ENCODE measurements at places on chromosomes 6 and 20.

DNA sequence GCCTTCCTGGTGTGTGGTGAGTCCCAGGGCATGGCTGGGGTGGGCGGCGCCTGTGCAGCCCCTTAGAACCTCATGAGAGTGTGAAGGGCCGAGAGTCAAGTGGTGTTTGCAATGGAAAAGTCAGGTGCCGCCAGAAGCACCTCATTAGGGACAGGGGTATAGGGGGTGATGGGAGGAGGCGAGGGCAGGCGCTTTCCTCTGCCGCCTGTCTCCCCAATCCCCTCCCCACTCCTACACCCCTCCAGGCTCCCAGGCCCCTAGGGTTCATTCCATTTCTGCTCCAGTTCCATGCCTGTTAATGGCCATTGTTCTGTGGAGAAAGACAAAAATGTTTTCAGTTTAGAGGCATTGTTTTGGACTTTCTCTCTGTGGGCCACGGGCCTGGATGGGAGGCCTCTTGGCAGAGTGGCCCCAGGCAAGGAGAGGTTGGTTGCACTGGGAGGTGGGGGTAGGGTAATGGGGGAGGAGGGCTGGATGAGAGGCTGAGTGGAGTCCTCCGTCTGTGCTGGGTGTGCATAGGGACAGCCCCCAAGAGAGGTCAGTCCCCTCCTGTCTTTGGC lies 21.4 kb upstream of the SCUBE3 start:
- no peak for DNase-seq

- no peak for DNase-seq
Measured at GRCh38 chr6:89637960-89638319, 607 bp downstream of the LYRM2 start.

GRCh38 chr6:158643836-158644230 lies 710 bp downstream of the DYNLT1 start:
- no peak for DNase-seq

DNA sequence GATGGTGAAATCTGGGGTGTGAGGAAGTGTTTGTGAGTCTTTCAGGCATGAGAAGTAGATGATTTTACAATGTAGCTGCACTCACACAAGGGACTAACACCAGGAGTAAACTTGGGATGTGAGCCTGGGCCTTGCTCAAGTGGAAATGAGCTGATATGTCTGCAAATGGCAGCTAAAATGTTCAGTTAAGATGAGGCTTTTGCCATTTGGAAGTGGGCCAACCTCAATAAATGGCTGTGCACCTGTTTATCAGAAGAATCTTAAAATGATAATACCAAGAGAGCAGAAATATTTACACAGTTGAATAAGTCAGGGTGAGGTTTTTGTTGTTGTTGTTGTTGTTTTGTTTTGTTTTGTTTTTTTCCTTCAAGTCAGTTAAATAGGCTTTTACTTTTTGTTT lies 25.7 kb upstream of the KLHL31 start:
- no peak for DNase-seq

DNA sequence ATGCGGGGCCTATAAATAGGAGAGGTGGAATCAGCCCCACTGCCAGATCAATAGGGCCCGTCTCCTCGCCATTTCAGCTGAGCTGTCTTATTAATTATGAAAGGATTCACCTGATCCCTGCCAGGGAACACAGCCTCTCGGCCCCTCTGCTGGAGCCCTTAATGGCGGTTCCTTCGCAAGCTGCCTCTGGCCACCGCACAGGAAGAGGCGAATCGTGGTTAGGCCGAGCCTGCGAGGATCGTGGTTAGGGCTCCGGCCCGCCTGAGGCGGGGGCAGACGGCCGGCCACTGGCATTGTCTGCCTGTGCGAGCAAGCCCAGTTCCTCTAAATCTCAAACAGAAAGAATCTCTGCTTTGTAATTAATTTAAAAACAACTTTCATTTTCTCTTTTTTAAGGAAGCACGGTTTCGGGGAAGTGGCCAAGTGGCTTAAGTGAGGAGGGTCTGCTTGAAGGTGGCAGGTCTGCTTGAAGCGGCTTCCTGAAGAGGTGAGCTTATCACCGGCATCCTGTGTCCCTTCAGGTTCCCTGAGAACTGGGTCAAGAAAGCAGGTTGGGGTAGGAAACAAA lies 9.2 kb downstream of the NRN1 start:
- DNase-seq, result no peak

DNA sequence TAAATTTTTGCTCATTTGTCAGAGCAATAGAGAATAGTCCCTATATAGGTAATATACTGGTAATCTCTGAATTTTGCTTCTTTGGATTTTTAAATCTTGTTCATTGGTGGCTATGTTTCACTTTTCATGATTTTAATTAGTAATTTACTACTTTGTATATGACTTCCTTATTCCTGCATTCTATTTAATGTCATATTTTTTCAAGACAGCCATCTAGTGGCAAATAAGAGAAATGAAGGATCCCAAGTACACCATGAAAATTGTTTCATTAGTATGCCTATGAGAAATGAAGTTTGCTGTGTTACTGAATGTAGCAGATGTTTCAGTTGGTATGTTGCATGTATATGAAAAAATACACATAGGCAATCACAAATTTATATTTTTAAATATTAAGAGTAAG lies 82.4 kb downstream of the ZNF292 start:
- no peak for DNase-seq

DNA sequence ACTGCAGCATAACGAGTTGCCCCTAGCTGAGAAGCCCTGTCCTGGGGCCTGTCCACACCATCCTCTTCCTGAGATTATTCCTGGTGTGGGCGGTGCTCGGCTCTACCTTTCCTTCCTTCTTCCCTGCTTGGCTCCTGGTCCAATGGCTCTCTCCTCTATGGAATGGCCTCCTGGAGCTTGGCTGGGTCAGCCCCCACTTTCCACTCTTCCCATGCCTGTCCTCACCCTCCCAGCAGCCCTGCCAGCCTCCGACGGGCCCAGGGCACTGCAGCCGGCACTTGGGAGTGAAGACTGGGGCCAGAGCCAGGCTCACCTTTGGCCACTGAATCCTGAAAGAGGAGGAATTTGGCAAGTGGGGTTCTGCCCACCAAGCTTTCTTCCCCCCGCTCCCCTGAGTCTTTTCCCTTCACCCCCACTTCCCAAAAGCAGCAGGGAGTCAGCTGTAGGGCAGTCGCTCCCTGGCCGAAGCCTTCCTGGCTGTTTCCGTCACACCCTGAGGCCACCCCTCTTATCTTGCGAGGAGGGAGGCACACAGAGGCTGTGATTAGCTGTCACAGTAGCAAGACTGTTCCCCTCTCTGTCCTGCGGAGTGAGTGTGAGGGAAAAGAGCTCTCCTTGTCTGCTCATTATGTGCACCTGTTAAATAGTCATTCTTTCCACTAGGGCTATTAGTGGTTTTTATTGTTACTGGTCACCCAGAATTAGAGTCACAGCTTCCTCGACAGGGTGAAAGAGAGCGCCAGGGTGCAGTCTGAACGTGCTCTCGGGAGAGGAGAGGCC lies 6.3 kb upstream of the CDSN start:
- no peak for DNase-seq

- DNase-seq, result no peak
Measured at GRCh38 chr6:28841290-28841689, 82.5 kb downstream of the TRIM27 start.

GRCh38 chr6:404685-405423 lies 13.3 kb downstream of the IRF4 start:
- no peak for DNase-seq

DNA sequence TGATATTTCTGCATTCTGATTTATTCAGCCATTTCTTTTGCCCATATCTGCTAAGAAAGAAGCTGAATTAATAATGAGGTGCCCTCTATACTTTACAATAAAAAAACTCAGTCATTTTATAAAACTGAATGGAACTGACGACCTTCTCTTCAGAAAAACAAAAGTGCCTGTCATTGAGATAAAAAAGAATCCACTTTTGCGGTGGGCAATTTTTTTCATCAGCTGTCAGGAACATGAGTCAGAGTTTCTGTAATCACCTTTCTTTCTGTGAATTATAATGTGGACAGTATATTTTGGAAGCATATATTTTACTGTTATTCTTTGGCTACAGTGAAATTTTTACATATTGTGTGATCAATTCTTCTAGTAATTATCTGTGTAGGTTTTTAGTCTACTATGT lies 33.4 kb downstream of the IL20RA start:
- no peak for DNase-seq

DNA sequence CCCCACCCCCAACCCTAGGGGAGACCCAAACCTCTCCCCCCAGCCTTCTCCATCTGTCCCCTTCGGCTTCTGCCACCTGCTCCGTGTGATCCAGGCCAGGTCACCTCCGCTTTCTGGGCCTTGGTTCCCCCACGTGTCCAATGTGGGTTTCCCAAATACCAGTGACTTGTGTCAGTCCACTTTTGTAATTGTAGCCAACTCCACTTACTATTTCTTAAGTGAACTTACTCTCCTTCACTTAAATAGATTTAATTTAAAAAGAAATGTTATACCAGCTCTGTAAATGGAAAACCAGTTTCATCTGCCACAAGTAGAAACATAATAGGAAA lies 10.0 kb upstream of the FAM110A start:
- no peak for DNase-seq

DNA sequence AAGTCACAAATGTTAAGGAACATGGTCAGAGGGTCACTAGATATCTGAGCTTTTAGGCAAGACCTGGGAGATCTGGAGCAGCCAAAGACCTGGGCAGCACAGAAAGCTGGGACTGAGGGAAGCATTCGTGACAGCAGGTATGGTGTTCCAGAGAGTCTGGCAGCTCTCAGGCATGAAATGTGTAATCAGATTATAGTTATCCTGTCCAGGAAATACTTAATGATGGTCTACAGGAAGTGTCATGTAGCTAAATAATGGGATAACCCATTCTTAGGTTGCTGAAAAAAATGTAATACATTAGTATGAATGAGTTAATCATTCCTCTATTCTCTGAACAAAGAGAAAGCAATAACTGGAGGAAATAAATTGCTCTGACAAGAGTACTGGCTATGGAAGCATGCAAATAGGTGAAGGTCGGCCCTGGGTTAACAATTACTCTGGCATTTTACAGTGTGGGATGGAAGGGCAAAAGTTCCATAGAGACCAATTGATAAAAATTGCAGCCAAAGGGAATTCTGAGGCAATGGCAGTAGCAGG lies 740.5 kb downstream of the CBLN4 start:
- DNase-seq, result no peak

DNA sequence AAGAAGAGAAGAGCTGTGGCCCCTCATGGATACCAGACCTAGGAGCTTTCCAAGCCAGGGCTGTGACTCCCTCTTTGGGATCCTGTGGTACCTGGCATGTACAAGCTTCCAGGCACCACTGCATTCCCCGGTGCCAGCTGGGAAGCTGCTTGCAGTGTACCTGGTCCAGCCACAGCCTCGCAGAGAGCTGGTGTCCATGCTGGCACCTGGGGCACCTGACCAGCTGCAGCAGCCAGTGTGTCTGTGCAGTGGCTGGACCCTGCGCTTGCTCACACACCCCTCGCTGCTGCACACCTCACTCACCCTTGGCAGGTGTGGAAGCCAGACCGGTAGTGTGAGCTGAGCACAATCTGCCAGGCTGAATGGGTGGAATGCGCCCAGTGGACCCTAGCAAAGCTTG lies 190.9 kb upstream of the MAN1A1 start:
- DNase-seq, result no peak

DNA sequence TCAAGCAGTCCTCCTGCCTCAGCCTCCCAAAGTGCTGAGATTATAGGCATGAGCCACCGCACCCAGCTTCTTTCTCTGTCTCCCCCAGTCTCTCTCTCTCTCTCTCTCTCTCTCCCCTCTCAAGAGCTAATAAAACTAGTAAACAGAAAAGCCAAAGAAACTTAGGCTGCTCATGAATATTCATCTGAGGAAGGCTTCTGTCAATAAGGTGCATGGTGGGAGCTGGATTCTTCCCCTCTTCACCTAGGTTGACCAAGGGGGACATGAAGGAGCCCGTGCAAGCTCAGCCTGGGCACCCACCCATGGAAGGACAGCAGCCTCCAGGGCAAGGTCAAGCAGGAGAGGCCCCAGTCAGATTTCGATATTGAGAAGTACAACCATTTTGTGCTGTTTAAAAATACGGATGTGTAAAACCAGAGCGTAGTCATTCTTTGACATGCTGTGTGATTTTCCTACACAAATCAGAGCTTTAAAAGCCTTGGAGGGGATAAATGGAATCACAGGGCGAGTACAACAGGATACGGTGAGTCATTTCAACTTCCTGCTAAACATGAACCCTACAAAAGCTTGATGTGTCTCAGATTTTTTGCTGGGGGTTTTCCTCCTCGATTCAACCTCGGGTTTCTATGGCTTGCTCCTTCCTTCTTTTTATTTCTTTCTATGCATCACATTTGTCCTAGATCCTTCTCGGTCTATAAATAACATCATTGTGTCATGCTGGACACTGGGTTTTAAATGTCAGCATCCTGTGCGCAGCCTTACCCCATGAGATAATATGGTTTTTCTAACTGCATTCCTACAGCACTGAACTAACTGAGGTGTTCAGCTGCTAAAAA lies 368.9 kb upstream of the JARID2 start:
- peak; percentile 37 for DNase-seq

DNA sequence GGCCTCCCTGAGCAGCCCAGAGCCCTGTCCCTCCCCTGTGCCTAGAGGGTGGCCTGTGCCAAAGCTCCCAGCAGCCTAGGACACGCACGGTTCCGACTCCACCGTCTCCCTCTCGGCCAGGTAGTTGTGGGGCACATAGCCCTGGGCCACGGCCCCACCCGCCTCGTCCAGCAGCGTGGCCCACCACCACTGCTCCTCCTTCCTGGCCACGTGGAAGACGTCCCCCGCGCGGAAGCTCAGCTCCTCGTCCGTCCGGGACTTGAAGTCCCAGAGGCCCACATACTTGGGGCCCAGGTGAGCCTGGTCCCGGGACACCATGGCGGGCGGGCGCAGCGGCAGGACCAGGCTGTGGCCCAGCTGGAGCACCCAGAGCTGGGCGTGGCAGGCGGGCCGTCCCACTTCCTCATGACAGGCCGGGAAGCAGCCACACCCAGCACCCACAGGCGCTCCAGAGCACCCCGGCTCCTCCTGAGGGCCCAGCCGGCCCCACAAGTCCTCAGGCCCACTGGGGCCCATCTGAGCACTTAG lies at the start of gene PTK6:
TSS of gene PTK6 (minus strand) at position 380 of the 528 bp plus-strand sequence. CDS start at position 318, 62 bp downstream.
- DNase-seq, result no peak

DNA sequence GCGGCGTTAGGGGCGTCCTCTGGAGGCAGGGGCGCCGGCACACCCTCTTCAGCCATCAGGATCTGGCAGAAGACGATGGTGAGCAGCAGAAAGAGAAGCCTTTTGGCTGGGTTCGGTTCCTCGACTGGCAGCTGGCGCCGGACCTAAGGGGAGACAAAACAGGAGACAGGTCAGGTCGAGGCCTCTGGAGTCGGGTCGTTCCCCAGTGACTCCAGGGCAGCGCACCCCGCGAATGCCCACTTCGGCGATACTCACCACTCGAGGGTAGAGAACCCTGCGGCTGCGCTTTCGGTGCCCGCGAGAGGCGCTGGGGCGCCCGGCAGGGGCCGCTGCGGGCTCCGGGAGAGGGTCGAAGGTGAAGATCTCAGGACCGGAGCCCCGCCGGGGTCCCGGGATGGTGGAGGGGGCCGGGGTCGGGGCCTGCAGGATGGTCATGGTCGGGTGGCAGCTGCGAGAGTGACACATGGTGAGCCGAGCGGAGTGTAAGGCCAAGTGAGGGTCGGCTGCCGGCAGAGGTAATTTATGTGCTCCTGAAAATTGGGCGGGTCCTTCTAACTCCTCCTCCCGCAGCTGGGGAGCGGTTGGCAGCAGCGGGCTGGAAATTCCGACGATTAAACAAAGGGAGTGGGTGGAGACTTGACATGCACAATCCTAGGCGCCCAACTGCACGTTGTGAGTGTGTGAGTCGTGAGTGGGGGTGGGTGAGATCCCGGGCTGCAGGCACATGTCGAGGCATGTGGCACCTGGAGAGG lies at the start of gene IER3:
TSS of gene IER3 (minus strand) at position 494 of the 752 bp plus-strand sequence. CDS start at position 465, 29 bp downstream.
- peak; percentile 89 for DNase-seq
